ENCODE measurements at places on chromosomes 12 and 14.

GRCh38 chr14:105533391-105533790 is 7.0 kb downstream of the TMEM121 start:
- DNase-seq, result no peak

GRCh38 chr14:57388067-57388466 is 2.3 kb upstream of the NAA30 start:
- DNase-seq, result no peak

DNA sequence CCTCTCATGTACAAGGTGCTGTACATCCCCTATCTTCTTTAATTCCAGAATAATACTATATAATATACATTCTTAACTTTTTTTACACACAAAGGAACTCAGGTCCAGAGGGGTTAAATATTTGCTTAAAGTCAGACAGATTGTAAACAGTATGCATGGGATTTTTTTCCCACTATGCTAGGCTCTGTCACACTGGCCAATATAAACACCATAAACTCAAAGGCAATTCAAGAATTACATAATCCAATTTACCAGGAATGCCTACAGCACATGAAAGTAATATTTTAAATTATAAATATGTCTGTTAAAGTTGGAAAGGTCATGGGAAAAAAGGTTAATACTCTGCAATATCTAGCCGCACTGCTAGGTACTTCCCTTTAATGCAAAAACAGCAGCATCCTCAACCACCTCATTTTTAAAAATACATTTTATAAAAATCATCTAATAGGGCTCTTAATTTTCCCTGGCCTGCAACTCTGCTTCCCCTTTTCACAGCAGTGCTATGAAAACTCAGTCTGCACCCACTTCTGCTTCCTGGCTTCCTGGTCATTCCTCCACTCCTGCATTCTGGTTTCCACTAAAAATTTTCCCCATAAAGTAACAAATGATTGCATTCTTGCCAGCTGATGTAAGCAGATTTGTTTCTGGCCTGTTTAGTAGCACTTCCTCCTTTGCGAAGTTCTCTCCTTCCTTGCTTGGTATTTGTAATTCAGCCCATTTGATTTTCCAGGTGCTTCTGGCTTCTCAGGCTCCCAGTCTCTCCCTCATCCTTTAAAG is 128.1 kb downstream of the ITPR2 start:
- DNase-seq, result no peak

DNA sequence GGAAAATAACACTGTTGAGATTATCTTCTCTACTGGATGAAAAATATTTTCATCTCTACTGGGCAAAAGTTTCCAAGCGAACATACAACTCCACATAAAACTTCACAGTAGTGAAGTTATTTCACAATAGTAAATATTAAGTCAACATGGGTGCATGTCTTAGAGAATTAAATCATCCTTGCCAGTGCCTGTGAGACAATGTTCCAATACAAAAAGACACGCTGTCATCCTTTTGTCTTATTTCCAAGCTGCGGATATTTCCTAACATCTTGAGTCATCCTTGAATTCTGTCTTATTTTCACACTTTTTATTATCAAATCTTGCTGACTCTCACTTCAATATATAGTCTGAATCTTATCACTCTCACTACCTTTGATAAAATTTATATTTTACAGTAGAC is 142.9 kb upstream of the KITLG start:
- no peak for DNase-seq

- DNase-seq, result no peak
Observed at GRCh38 chr14:60964904-60965303, 16.0 kb downstream of the TRMT5 start.
